ENCODE measurements at places on chromosomes 3 and 15. TPM values are rescaled to one million over a fixed set of nuclear protein-coding genes. Genes with fewer than 3 reads are reported as not detected.

GRK7 gene
- not detected for total RNA-seq

ATP13A5 gene
- total RNA-seq: not detected

FEZF2 gene
- total RNA-seq: not detected

IL17RE gene
- total RNA-seq: 12.8 TPM
